ENCODE measurements at places on chromosomes 12 and 14.

GRCh38 chr12:64666054-64666914 lies 56.0 kb downstream of the RASSF3 start:
- DNase-seq: no peak

GRCh38 chr14:74064426-74064825 lies 19.8 kb downstream of the ALDH6A1 start:
- DNase-seq: no peak

GRCh38 chr12:122040579-122041386 lies 19.1 kb downstream of the BCL7A start:
- no peak for DNase-seq

DNA sequence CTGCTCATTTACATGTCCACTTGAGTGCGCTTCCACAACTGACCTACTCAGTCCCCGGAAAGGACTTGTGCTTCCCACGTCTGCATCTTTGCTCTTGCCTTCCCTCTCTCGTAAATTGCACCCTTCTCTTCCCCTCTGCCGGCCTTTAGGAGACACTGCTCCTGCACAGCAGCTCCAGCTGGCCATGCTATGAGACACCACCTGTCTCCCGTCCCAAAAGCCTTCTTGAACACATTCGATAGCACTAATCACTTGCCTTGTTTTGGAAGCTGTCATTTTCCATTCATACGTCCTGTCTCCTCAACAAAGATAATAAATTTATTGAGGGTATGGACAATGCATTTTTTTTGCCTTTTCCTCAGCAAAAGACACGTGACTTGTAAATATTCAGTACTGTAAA lies 15.7 kb upstream of the KCNA1 start:
- DNase-seq: no peak

GRCh38 chr12:91913651-91914050 lies 232.0 kb downstream of the BTG1 start:
- no peak for DNase-seq
